ENCODE measurements at places on chromosomes 1 and 21. TPM values are rescaled to one million over a fixed set of nuclear protein-coding genes. Genes with fewer than 3 reads are reported as not detected.

- no peaks in the 10 kb centered on the region for H3K36me3 ChIP-seq
- peaks cover 3% of the 10 kb centered on the region for H3K27me3 ChIP-seq
- no peak for DNase-seq
- H3K4me3 ChIP-seq = no peak overlapping the region
- no peak overlapping the region for H3K27ac ChIP-seq
Measured at GRCh38 chr1:31135973-31136600, 70.6 kb upstream of the PUM1 start.

- H3K27me3 ChIP-seq = peaks cover 6% of the 10 kb centered on the region
- H3K36me3 ChIP-seq = no peaks in the 10 kb centered on the region
- no peaks in the 10 kb centered on the region for H3K4me1 ChIP-seq
- no peak overlapping the region for H3K27ac ChIP-seq
Measured at GRCh38 chr21:17391811-17392340, 121.0 kb upstream of the CXADR start.

GRCh38 chr1:177355575-177355974, 184.8 kb downstream of the BRINP2 start:
- H3K27ac ChIP-seq = no peak overlapping the region
- no peak for DNase-seq
- H3K4me1 ChIP-seq = no peaks in the 10 kb centered on the region
- H3K27me3 ChIP-seq = no peaks in the 10 kb centered on the region
- H3K4me3 ChIP-seq = no peak overlapping the region
- H3K36me3 ChIP-seq = no peaks in the 10 kb centered on the region

DNA sequence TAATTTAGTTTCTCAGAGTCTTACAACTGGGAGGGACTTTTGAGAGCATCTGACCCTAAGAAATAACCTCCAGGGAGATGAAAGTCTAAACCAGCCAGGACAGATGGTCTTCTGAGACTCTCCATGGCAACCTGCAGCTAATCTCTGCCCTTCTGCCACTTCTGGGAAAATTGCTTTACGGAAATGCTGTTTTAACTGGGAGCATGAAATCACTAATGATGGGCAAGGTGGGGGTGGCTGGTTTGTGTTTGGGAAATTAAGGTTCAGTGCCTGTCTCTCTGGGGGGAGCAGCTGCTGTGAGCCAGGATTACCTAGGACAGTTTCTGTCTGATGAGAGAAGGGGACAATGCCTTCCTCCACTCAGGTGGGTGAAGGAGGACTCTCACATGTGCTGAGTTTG, 33.2 kb downstream of the ROR1 start:
- H3K4me3 ChIP-seq = no peak overlapping the region
- peaks cover 13% of the 10 kb centered on the region for H3K27me3 ChIP-seq
- H3K36me3 ChIP-seq = no peaks in the 10 kb centered on the region
- H3K27ac ChIP-seq = no peak overlapping the region
- DNase-seq = no peak

- no peaks in the 10 kb centered on the region for H3K4me1 ChIP-seq
- no peak overlapping the region for H3K27ac ChIP-seq
- no peaks in the 10 kb centered on the region for H3K36me3 ChIP-seq
- no peak for DNase-seq
- H3K27me3 ChIP-seq = no peaks in the 10 kb centered on the region
- no peak overlapping the region for H3K4me3 ChIP-seq
Measured at GRCh38 chr1:80987106-80987505, 813.6 kb upstream of the ADGRL2 start.

The CEP350 gene
- total RNA-seq = 63.0 TPM

The TAS1R1 gene
- total RNA-seq = not detected
